EH (cell line): ENCODE measurements at places on chromosomes 7 and 10.

DNA sequence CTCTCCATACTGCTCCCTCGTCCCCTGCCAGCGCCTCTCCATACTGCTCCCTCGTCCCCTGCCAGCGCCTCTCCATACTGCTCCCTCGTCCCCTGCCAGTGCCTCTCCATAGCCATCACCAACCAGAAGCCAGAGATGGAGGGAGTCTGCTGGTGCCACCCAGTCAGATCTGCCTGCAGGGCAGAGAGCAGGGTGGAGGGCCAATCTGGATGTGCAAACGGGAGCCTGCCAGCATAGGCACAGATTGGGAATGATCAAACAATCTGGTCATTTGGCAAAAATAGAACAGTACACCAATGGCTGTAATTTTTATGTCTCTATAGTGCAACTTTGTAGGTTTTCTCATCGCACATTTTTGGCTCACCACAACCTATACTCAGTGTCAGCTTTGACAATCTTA lies 76.9 kb upstream of the LRRC4 start:
- DNase-seq, result no peak

DNA sequence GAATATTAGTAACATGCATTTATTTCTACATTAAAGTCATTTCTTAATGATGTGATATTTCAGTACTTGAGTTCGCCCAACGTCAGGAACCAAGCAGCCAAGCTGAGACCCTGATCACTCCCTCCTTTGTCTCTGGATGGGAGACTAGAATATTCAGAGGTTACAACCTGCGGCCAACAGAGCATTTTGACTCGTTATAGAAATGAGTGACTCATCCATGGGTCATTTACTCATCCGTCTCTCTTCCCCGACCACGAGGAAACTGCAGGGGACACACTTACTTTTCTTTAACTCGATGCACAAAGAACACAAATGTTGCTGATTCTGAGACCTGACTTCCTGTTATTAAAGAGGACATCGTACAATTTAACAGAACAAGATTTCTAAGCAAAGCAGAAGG lies 343.3 kb downstream of the FRMD4A start:
- peak; percentile 94 for DNase-seq

- no peak for DNase-seq
Observed at GRCh38 chr7:38759028-38759427, 127.9 kb upstream of the AMPH start.

DNA sequence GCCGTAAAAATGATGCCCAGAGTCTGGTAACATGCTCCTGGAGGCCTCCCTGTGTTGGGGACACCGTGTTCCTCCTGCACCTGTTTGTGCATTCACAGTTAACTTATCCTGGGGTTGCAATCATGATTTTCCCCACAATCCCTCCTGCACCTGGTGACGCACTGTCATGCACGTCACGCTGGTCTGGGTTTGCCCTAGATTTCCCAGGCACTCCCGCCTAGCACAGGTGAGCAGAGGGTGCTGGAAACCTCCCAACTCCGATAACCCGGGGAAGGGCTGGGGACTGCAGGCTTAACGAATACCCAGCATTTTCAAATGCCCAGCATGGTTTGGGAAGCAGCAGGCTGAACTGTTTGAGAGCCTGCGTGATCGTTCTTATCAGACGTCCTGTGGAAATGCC lies 427.1 kb downstream of the TCERG1L start:
- no peak for DNase-seq

DNA sequence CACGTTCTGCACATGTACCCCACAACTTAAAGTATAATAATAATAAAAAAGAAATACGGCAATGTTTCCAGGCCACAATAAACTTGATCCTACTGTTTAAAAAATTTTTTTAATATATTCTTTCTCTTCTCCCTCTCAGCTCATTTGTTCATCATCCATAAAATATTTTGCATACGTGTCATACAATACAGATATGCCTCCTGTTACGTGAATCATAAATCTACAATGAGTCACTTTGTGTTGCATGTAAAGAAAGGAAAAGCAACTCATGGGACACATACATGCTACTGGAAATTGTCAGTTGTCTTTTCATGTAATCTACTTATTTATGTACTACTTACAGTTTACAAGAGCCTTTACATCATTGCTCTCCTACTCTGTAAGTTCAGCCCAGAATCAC lies 1.1 kb upstream of the TECTB start:
- DNase-seq, result peak; percentile 53

GRCh38 chr10:98632456-98633150 lies 185.9 kb upstream of the HPS1 start:
- DNase-seq, result no peak

DNA sequence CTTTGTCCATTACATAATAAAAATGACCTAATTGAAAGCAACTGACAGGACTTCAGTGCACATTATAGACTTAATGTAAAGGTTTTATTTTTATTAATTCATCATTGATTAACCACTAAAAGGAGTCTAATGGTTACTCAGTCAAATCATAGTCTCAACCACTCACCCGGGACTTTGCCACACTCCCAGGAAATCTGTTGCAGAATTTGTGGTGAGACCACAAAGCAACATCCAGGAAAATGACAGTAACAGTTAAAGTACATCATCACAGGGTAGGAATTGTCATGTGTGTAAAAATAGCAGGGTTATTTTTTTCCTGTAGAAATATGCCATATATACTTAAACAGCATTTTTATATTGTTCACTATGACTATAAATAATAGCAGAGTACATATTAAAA lies 6.3 kb upstream of the HGF start:
- DNase-seq, result peak; percentile 51

DNA sequence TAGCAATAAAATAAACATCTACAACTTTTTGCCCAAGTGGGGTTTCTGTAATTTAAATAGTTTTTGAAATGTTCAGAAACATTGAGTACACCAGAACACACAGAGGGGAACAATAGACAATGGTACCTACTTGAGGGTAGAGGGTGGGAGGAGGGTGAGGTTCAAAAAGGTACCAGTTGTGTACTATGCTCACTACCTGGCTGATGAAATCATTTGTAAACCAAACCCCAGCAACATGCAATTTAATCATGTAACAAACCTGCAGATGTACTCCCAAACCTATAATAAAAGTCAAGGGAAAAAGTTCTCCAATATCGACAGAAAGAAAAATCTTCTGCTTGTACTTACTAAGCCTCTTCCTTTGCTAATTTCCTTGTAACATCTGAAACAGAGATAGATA lies 4.2 kb upstream of the TES start:
- DNase-seq, result no peak

DNA sequence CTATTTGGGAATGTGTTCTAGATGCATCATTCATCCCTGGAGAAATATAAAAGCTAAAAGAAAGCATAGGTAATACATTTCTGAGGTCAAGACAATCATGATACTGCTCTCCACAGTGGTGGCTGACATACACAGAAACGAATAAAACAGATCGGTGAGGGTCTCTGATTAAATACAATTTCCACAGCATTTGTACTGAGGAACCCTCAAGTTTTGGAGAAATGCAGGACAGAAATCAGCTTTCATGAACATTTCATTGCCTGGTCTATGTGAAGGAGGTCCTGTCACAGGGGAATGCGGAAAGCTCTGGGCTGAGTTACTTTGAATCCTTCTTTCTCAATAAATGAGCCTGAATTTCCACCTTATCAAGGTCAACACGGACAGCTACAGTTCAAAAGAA lies 67.9 kb upstream of the ITGB1 start:
- DNase-seq, result no peak

DNA sequence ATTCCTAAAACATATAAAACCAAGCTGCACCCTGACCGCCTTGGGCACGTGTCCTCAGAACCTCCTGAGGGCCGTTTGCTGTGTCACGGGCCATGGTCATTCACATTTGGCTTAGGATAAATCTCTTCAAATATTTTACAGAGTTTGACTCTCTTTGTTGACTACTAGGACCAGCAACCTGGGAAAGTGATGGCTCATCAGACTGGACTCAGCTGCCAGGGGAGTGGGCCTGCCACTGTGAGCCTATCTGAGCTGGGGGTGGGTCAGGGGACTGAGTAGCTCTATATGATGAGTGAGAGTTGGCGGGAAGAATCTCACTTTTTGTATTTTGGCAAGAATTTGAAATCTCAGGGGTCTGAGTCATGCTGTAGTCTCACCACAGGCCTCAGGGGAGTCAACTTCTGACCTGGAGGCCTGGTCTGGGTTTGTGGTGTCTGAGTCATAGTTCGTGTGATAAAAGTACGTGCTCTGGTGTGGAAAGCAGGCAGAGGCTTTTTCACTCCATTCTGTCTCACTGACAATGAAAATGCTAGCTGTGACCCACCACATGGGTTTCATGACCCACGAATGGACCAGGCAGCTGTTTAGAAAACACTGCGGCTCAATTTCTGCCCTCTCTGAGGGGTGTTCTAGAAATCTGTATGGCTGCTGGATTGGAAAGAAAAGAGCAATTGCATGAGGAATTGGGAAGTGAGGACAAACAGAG lies 4.2 kb upstream of the UPP1 start:
- DNase-seq, result peak; percentile 99

DNA sequence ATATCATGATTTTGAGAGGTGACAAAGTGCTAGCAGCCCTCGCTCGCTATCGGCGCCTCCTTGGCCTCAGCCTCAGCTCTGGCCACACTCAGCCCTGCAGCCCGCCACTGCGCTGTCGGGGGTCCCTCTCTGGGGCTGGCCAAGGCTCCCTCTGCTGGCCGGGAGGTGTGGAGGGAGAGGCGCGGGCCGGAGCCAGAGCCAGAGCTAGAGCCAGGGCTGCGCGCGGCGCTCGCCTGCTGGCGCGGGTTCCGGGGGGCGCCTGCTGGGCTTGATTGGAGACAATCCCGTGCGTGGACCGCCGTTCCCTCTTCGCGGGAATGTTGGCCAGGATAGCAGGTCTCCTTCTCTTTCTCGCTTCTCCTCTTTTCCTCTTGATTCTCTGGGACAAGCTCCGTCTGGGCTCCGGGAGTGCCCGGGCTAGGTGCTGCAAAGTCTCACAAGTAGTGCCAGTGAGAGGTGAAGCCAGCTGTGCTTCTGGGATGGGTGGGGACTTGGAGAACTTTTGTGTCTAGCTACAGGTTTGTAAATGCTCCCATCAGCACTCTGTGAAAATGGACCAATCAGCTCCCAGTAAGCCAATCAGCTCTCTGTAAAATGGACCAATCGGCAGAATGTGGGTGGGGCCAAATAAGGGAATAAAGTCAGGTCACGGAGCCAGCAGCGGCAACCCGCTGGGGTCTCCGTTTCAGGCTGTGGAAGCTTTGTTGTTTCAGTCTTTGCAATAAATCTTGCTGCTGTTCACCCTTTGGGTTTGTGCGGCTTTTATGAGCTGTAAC lies 43.4 kb upstream of the ELMO1 start:
- DNase-seq, result no peak

DNA sequence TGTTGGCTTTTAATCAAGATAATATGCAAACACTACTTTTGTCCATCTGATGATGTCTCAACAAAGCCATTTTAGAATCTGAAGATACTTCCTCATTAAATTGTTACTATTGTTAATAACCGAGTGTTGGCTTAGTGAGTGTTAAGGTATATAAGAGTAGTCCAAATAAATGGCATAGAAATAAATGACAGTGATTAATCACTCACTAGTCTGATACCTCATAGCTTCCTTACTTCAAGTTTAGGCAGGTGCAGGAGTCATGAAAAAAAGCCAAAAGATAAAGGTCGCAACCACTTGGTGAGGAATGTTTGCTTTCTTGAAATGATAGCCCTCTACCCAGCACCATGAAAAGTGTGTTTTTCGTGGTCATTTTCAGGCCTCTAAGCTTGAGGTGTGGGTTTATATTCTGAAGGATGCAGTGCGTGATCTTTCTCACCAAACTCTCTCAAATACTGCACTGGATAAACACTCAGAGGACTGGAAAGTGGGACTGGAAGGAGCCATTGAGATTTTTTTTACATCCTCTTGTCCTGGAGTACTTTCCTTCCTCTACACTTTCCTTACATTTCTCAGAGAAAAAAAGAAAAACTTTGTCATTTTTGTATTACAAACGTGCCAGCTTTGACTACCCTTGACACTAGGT lies 138.1 kb downstream of the KIAA1217 start:
- no peak for DNase-seq

GRCh38 chr7:54799792-54800191 lies 40.8 kb upstream of the SEC61G start:
- peak; percentile 18 for DNase-seq

GRCh38 chr7:137850972-137851945 lies 4.5 kb upstream of the DGKI start:
- peak; percentile 61 for DNase-seq

- no peak for DNase-seq
Observed at GRCh38 chr10:59099481-59099880, 77.0 kb upstream of the PHYHIPL start.

GRCh38 chr7:123958186-123958703 lies 33.2 kb downstream of the SPAM1 start:
- no peak for DNase-seq

DNA sequence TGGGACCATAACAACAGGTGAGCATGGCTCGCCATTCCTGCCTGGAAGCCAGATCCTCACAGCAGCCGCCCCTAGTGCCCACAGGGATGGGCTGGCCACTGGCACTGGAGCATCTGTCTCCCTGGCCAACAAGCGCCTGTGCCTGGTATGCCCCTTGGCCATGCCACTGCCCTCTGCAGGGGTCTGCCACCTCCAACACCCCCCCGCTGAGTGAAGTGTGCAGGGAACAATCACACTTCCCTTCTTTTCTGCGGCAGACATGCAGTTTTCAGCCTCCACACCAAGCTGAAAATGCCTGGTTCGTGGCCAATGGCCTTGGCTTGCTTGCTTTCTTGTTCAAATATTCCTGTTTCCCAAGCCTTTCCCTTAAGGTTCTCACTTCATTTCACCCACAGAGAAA lies 50.7 kb downstream of the HSPA12A start:
- no peak for DNase-seq

DNA sequence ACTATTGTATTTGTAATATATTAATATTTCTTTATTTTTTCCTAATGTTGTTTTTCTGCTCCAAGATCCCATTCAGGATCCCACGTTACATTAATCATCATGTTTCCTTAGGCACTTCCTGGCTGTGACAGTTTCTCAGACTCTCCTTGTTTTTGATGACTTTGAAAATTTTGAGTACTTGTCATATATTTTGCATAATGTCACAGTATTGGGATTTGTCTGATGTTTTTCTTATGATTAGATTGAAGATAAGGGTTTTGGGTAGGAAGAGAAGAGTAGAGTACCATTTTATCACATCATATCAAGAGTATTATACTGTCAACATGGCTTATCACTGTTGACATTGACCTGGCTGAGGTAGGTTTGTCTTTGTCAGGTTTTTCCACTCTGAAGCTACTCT lies 146.3 kb upstream of the TPK1 start:
- DNase-seq, result no peak

- no peak for DNase-seq
Observed at GRCh38 chr10:103876155-103876554, 20.8 kb upstream of the SH3PXD2A start.

DNA sequence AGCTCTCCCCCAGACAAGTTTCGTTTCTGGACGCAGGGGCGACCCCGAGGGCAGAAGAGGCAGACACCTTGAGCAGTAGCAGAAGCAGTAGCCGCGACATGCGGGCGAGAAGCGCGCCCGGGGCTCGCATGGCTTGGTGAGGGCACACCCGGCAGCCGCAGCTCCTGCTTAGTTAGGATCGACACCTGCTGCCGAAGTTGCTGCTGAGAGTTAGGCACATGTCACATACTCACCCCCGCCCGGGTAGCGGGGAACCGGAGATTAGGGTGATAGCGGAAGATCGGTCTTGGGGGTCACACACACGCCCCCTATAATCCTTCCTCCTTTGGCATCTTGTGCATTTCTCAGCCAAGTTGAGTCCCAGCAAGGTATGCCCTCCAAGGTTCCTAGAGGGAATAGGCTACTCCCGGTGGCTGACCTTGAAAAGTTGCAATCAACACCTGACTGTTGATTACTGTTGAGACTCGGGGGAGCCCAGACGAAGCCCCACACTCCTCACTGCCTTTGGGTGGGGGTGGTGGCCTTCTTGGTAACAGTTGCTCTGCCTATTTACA lies 668 bp downstream of the GPR37 start:
- no peak for DNase-seq

GRCh38 chr7:140534743-140535142 lies 55.4 kb upstream of the MKRN1 start:
- DNase-seq, result no peak
